Thymus (tissue), 14 donors: ENCODE measurements at places on chromosomes 5 and 9. TPM values are rescaled to one million over a fixed set of nuclear protein-coding genes. Genes with fewer than 3 reads are reported as not detected.
A peak's percentile ranks its signal among the peaks of the same experiment; 100 is the strongest.

- H3K4me1 ChIP-seq: no peaks in the 10 kb centered on the region
- no peak overlapping the region for H3K4me3 ChIP-seq
- H3K27ac ChIP-seq: no peak overlapping the region
- DNase-seq: no peak
- H3K36me3 ChIP-seq: no peaks in the 10 kb centered on the region
Measured at GRCh38 chr9:93869088-93869487, 86.1 kb downstream of the BARX1 start.

The GNE gene
- 5.3 TPM for polyA plus RNA-seq

- no peaks in the 10 kb centered on the region for H3K4me1 ChIP-seq
- no peak overlapping the region for H3K4me3 ChIP-seq
- DNase-seq: no peak
- H3K36me3 ChIP-seq: no peaks in the 10 kb centered on the region
Measured at GRCh38 chr5:144142139-144142823, 28.2 kb downstream of the YIPF5 start.

- H3K36me3 ChIP-seq: no peaks in the 10 kb centered on the region
- H3K4me1 ChIP-seq: peaks cover 37% of the 10 kb centered on the region
- H3K27ac ChIP-seq: no peak overlapping the region
- no peaks in the 10 kb centered on the region for H3K27me3 ChIP-seq
- no peak overlapping the region for H3K4me3 ChIP-seq
Measured at GRCh38 chr9:129225815-129226214, 47.8 kb upstream of the IER5L start.

The ZNF658 gene
- 3.6 TPM for polyA plus RNA-seq

The HAVCR2 gene
- 21.5 TPM for polyA plus RNA-seq

DNA sequence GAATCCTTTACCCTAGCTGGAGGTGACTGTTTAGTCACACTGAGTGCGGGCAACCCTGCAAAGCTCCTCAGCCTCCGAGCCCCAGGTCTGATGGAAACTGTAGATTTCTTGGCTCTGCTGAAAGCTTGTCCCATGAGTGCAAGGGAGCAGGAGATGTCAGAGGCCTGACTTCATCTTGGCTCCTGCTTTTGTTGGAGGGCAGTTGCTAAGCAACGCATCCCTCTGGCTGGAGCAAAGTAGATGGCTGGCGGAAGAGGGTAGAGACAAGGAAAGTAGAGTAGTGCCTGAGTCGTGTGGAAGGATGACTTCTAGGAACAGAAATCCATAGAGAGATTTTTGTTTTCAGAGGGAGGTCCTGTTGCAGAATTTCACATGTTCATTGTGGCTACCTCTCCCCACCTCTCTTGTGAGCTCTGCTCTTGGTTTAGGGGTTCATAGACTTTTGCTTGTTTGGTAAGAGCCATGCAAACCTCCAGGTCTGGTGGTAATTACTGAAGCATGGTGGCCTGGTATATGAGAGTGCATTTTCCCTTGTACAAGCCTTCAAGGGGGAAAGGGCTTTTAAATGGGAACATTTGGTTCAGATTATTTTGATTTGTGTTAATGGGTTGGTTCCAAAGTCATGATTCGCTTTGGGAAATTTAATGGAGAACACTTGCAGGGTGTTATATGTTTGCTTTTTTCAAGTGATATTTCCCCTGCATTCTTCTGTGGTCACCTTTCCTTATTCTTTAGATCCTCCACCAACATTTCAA, 71.5 kb downstream of the ARHGAP26 start:
- no peak for DNase-seq
- H3K36me3 ChIP-seq: no peaks in the 10 kb centered on the region
- no peaks in the 10 kb centered on the region for H3K27me3 ChIP-seq

DNA sequence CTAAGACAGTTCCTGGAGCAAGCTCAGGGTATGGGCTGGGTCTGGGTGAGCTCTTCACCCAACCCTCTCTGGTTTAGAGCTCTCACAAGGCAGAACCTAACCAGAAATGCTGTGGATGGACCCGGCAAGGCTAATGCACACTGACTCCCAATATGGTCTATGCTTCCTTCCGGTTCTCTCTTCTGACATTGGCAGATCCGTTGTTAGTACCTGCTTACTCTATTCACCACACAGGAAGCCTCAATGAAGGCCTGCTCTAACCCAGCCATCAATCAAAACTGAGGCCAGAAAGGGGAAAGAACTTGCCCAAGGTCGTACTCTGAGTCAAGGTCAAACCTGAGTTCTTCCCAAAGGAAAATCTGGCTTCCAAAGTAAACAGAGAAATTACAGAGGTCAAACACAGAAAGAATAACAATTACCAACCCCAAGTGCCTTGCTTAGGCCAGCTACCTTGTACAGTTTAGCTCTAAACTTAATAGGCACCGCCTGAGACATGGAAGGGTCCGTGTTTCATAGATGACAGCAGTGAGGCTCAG, 46.0 kb upstream of the AKNA start:
- no peaks in the 10 kb centered on the region for H3K4me1 ChIP-seq
- H3K27ac ChIP-seq: no peak overlapping the region
- H3K36me3 ChIP-seq: no peaks in the 10 kb centered on the region
- H3K4me3 ChIP-seq: no peak overlapping the region
- peak; percentile 23 for DNase-seq
- H3K27me3 ChIP-seq: no peaks in the 10 kb centered on the region

The ANGPTL2 gene
- polyA plus RNA-seq: 3.1 TPM

GRCh38 chr9:83204047-83204446, 141.1 kb upstream of the RASEF start:
- H3K36me3 ChIP-seq: no peaks in the 10 kb centered on the region
- no peaks in the 10 kb centered on the region for H3K4me1 ChIP-seq
- no peak overlapping the region for H3K27ac ChIP-seq
- no peak for DNase-seq
- H3K27me3 ChIP-seq: no peaks in the 10 kb centered on the region

- no peak overlapping the region for H3K27ac ChIP-seq
- H3K4me3 ChIP-seq: no peak overlapping the region
- no peak for DNase-seq
- H3K36me3 ChIP-seq: no peaks in the 10 kb centered on the region
- no peaks in the 10 kb centered on the region for H3K4me1 ChIP-seq
Measured at GRCh38 chr5:61842840-61843239, 463.2 kb upstream of the KIF2A start.

DNA sequence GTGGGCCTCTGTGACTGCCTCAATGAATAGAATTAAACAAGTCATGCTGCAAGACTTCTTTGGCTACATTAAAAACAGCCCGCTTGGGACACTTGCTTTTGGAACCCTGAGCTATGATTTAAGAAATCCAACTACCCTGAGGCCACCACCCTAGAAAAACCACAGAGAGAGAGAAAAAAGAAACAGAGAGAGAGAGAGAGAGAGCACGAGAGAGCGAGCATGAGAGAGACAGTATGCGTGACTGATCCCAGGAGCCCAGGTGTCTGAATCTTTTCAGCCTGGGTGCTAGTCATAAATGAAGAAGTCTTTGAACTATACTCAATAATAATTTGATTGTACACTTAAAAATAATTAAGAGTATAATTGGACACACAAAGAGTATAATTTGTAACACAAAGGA, 123.1 kb upstream of the FREM1 start:
- H3K27ac ChIP-seq: no peak overlapping the region

DNA sequence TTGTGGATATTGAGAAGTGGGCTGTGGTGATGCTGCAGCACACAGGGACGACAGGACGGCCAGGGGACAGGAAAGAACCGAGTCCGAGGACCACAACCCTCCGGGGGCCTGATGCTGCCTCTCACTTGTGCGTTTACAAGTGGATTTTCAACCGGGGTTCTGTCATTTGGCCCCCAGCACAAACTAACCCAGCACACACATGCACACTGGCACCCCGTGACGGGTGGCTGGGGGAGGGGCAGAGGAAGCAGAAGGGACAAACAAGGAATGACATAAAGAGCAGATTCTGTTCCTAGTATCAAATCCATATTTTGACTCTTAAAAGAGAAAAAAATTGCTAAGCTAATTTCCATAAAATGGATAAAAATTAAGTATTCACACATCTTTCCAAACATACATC, 18.3 kb upstream of the ZFYVE16 start:
- H3K4me3 ChIP-seq: no peak overlapping the region
- no peaks in the 10 kb centered on the region for H3K36me3 ChIP-seq
- H3K27me3 ChIP-seq: no peaks in the 10 kb centered on the region
- H3K27ac ChIP-seq: no peak overlapping the region
- DNase-seq: no peak

GRCh38 chr5:68187268-68188055, 28.1 kb upstream of the PIK3R1 start:
- no peaks in the 10 kb centered on the region for H3K27me3 ChIP-seq
- no peak for DNase-seq
- no peaks in the 10 kb centered on the region for H3K36me3 ChIP-seq
- no peaks in the 10 kb centered on the region for H3K4me1 ChIP-seq
- H3K27ac ChIP-seq: no peak overlapping the region
- H3K4me3 ChIP-seq: no peak overlapping the region

- H3K4me1 ChIP-seq: peaks cover 3% of the 10 kb centered on the region
- no peak for DNase-seq
- no peaks in the 10 kb centered on the region for H3K27me3 ChIP-seq
Measured at GRCh38 chr9:88481933-88482332, 53.0 kb upstream of the NXNL2 start.

GRCh38 chr9:134494273-134494815, 147.3 kb upstream of the COL5A1 start:
- no peak for DNase-seq
- no peak overlapping the region for H3K4me3 ChIP-seq
- no peaks in the 10 kb centered on the region for H3K36me3 ChIP-seq
- H3K4me1 ChIP-seq: peaks cover 12% of the 10 kb centered on the region
- H3K27ac ChIP-seq: no peak overlapping the region
- H3K27me3 ChIP-seq: peaks cover 14% of the 10 kb centered on the region

The HAPLN1 gene
- polyA plus RNA-seq: 0.18 TPM

- H3K27me3 ChIP-seq: no peaks in the 10 kb centered on the region
- H3K27ac ChIP-seq: no peak overlapping the region
- no peak overlapping the region for H3K4me3 ChIP-seq
- no peaks in the 10 kb centered on the region for H3K4me1 ChIP-seq
Measured at GRCh38 chr9:9483175-9483574, 1129.6 kb downstream of the PTPRD start.

DNA sequence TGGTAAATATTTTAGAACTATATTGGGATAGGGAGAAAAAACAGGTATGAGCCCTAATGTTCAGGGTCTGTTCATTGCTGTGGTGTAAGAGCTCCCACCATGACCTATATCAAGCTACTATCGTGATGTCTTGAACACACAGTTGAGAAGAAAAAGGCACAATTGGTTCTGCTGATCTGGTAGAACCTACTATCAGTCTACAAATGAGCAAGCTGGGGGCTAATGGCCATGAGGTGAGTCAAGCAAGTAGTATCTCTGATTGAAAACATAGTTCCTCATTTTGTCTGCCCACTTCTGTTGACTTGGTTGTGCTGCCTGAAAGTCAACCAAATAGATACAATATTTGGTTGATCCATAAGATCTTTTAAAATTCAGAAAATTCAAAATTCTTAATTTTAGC, 1026.3 kb downstream of the CDH12 start:
- no peaks in the 10 kb centered on the region for H3K36me3 ChIP-seq
- no peaks in the 10 kb centered on the region for H3K4me1 ChIP-seq
- no peak overlapping the region for H3K27ac ChIP-seq

DNA sequence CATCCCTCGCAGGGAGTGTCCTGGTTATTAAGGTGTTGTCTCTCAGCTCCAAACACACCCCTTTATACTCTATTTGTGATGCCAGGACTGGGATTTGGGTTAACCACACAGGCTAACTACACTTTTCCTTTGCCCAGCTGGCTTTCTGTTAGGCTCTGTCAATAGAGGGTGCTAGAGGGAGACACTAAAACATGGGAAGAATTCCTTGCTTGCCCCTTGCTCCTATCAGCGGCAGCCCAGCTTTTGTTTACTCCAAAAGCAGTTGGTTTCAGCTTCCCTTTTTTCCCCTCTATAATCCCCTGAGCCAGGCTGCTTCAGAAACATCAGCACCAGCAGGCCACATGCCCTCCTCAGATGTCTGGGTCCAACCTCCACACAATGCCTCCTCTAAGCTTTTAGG, 297.1 kb downstream of the KCTD16 start:
- H3K36me3 ChIP-seq: no peaks in the 10 kb centered on the region
- H3K27ac ChIP-seq: no peak overlapping the region
- H3K4me3 ChIP-seq: no peak overlapping the region
- no peak for DNase-seq
- no peaks in the 10 kb centered on the region for H3K4me1 ChIP-seq

DNA sequence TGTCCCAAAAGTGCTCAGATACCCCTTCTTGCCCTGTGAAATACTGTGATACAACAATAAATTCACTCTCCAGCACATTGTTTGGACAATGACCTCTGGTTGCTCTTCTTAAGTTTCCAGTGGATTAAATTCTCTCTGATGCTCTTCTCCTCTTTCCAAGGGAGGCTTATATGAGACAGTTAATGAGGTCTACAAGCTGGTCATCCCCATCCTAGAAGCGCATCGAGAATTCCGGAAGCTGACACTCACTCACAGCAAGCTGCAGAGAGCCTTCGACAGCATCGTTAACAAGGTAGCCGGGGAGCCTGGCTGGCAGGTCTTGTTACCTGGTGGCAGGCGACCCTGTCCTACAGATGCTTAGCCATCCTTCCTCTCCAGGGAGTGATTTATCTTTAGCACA, 226.5 kb downstream of the DOCK8 start:
- no peaks in the 10 kb centered on the region for H3K4me1 ChIP-seq
- H3K27me3 ChIP-seq: no peaks in the 10 kb centered on the region
- H3K4me3 ChIP-seq: no peak overlapping the region

- DNase-seq: no peak
- no peaks in the 10 kb centered on the region for H3K36me3 ChIP-seq
- H3K4me1 ChIP-seq: peaks cover 45% of the 10 kb centered on the region
- H3K27me3 ChIP-seq: no peaks in the 10 kb centered on the region
Measured at GRCh38 chr9:4592295-4592694, 69.8 kb upstream of the PLPP6 start.

- no peak for DNase-seq
- peaks cover 69% of the 10 kb centered on the region for H3K36me3 ChIP-seq
- H3K27ac ChIP-seq: no peak overlapping the region
- H3K4me3 ChIP-seq: no peak overlapping the region
- peaks cover 5% of the 10 kb centered on the region for H3K4me1 ChIP-seq
- no peaks in the 10 kb centered on the region for H3K27me3 ChIP-seq
Measured at GRCh38 chr9:137721899-137722298, 103.1 kb downstream of the EHMT1 start.

- H3K27me3 ChIP-seq: no peaks in the 10 kb centered on the region
- no peak for DNase-seq
- no peak overlapping the region for H3K4me3 ChIP-seq
- peaks cover 16% of the 10 kb centered on the region for H3K4me1 ChIP-seq
Measured at GRCh38 chr9:128020692-128021091, 39.9 kb upstream of the EEIG1 start.

DNA sequence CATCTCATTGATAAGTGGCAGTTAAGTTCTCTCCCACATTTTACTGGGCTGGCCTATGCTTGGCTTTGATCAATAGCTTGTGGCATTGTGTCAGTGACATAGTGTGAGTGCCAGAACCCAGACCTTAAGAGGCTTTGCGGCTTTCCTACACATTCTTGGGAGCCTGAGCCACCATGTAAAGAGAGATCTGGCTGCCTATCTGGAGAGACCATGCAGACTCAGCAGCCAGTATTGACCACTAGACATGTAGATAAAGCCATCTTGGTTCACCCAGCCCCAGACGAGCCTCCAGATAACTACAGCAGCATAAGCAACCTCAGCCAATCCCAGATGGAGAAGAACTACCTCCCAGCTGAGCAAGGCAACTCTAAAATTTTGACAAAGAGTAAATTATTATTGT, 28.6 kb downstream of the C9orf153 start:
- H3K27me3 ChIP-seq: no peaks in the 10 kb centered on the region
- no peaks in the 10 kb centered on the region for H3K36me3 ChIP-seq
- H3K27ac ChIP-seq: no peak overlapping the region
- H3K4me3 ChIP-seq: no peak overlapping the region
- no peak for DNase-seq
- H3K4me1 ChIP-seq: no peaks in the 10 kb centered on the region

The SLC24A2 gene
- polyA plus RNA-seq: 0.05 TPM
